ENCODE measurements at places on chromosomes 16 and 17.

GRCh38 chr16:11084876-11085485 lies 140.6 kb downstream of the CLEC16A start:
- DNase-seq, result no peak

DNA sequence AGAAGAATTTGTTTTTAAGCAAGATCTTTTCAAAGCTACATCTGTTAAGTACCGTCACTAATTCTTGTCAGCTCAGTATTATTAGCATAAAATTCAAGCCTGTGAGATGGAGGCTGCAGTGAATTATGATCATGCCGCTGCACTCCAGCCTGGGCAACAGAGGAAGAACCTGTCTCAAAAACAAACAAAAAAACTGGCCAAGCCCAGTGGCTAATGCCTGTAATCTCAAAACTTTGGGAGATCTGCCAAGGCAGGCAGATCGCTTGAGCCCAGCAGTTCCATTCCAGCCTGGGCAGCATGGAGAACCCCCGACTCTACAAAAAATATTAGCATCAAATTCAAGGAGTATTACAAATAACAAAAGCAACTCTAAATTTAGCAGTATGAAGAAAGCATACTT lies 88.0 kb downstream of the STXBP4 start:
- no peak for DNase-seq

DNA sequence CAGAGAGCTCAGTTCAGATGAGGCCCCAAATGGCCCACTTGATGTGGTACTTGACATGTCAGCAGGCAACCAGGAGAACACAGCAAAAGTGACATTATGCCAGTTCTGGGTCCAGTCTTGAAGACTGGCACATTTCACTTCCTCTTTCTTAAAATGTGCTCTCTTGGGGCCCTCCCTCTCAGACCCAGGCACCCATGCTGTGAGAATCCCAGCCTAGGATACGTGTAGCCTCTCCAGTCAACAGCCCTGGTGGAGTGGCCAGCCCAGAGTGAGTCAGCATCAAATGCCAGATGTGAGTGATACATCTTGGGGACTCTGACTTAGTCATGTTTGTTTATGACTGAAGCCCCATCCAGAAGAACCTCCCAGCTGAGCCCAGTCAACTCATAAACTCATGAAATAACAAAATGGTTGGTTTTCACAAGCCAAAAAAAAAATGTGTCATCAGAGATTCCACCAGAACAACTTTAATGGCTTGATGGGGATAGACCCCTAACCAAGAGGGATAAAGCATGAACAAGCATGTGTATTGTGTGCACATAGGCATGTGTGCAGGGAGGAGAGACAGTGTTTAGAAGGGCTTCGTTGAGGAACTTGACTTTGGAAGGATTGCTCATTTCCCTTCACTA lies 82.5 kb upstream of the TNRC6C start:
- DNase-seq, result no peak

DNA sequence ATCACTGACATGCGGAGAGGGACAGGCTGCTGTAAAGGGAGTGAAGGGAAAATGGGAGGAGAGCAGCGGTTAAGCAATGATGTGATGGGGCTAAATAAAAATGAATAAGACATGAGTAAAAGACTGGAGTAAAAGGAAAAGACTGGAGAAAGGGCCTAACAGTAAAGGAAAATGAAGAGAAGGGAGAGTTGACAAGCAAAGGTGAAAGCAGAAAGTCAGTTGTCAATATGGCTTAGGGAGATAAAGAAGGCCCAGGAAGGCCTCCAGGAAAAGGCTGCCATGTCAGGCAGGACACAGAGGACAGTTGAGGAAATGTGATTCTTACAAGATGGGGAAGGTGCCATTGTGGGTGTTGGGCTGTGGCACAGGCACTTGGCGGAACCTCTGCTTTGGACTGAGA lies 98.9 kb upstream of the AMZ2 start:
- DNase-seq, result no peak

- DNase-seq, result no peak
Measured at GRCh38 chr17:30274887-30275286, 16.9 kb downstream of the BLMH start.

DNA sequence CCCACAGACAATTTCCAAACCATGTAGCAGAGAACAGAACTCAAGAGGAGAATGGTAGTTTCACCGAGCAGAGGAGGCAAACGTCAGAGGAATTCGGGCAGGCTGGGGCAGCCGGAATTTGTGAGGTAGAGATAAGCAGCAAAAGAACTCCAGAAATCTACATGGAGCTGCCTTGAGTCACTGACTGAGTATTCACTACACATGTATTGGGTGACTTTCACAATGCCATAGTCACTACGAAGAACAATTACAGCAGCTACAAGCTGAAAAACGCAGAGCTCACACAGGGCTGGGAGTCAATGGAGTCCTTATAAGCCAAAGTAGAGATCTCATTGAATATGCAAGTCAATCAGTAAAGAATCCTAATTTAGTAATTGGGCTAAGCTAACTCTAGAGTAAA lies 13.4 kb downstream of the CMC2 start:
- DNase-seq, result no peak

GRCh38 chr17:691423-691822 lies 23.2 kb downstream of the VPS53 start:
- no peak for DNase-seq

GRCh38 chr17:67818110-67819002 lies 6.9 kb upstream of the BPTF start:
- DNase-seq, result no peak

GRCh38 chr16:77422196-77422784 lies 12.5 kb downstream of the ADAMTS18 start:
- DNase-seq, result no peak

DNA sequence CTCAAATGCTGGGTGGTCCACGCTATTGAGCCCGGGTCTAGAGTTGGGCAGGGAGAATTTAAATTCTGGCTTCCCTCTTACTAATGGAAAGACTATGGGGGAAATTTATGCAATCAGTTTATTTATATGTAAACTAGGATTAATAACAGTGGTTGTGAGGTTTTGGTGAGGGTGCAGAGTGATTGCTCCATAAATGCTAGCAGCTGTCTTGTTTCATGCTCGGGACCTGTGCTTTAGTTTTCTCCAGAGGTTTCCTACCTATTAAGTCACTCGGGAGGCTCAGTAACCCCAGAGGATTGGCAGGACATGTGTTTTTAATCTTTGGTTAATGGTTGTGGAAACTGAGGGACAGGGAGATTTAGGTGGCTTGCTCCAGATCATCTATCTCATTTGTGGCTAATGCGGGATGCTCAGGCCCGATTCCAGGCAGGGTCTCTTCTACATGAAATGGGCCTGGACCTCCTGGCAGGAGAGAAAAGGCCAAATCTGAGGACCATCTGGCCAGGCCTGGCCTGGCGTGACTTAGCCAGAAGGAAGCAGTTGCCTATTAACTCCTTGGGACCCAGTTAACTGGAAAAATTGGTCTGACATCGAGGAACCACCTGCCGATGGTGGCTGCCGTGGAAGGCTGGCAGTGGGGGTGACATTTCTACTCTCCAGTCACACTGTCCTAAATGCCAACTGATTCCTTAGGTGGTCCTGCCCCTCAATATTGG lies 2.1 kb downstream of the PRCD start:
- no peak for DNase-seq

DNA sequence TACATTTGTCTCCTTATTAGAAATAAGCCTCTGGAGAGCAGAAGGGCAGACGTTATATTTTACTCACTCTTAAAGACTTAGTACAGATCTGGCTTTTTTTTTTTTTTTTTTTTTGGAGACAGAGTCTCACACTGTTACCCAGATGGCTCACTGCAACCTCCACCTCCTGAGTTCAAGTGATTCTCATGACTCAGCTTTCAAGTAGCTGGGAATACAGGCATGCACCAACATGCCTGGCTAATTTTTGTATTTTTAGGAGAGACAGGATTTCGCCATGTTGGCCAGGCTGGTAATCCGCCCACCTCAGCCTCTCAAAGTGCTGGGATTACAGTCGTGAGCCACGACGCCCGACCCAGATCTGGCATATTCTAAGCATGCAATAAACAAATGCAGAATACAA lies 36.4 kb upstream of the TMEM97 start:
- DNase-seq, result no peak

GRCh38 chr16:69793526-69793925 lies 31.4 kb downstream of the WWP2 start:
- no peak for DNase-seq

GRCh38 chr16:69166221-69166833 lies 20.6 kb upstream of the SNTB2 start:
- no peak for DNase-seq

DNA sequence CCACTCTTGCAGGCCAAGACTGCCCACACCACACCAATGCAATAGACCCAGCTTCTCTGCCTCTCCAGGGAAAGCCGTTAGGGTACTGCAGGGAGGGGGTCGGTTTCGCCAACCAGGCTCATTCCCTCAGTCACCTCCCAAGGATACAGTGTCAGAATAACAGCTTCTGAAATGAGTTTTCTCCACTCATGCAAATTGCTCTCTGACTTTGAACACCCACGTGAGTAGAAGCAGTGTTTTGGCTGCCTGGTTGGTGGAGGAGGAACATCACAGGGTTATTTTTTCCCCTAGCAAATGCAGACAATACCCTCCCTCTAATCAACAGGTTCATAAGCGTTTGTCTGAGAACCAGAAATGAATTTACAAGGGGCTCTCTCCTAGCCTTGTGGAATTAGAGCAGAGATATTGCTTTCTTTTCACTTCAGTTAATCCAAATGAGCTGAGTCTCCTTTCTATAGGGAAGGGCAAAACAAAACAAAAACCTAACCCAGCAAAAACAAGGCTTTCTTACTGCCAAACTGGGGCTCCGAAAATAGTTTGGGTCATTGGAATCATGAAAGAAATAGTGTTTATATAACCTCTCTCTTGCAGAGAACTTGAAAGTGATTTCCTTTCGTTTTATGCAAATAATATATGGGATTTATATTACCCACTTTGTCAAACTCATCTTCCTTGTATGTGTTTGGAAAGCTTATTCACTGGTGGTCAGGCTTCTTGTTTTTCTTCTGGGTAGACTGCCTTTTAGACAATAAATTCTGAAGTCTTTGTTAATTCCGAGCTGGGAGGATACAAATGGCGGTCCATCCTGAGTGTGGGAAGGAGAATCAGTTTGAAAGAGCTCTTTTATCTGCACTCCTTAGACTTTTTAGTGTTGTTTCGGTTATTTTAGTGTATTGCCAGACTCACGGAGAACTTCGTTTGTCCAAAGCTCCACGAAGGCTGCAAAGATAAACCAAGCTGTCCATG lies 229.9 kb downstream of the MSI2 start:
- DNase-seq, result no peak

DNA sequence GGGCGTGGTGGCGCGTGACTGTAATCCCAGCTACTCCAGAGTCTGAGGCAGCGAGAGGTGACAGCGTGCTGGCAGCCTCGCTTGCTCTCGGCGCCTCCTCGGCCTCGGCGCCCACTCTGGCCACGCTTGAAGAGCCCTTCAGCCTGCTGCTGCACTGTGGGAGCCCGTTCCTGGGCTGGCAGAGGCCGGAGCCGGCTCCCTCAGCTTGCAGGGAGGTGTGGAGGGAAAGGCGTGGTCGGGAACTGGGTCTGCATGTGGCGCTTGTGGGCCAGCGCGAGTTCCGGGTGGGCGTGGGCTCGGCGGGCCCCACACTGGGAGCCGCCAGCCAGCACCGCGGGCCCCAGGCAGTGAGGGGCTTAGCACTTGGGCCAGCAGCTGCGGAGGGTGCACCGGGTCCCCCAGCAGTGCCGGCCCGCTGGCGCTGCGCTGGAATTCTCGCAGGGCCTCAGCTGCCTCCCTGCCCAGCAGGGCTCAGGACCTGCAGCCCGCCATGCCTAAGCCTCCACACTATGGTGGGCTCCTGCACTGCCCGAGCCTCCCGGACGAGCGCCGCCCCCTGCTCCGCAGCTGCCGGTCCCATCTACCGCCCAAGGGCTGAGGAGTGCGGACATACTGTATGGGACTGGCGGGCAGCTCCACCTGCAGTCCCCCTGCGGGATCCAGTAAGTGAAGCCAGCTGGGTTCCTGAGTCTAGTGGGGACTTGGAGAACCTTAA lies 1093.3 kb upstream of the CDH8 start:
- DNase-seq, result no peak

- DNase-seq, result no peak
Measured at GRCh38 chr16:80631581-80631980, 90.8 kb downstream of the DYNLRB2 start.

DNA sequence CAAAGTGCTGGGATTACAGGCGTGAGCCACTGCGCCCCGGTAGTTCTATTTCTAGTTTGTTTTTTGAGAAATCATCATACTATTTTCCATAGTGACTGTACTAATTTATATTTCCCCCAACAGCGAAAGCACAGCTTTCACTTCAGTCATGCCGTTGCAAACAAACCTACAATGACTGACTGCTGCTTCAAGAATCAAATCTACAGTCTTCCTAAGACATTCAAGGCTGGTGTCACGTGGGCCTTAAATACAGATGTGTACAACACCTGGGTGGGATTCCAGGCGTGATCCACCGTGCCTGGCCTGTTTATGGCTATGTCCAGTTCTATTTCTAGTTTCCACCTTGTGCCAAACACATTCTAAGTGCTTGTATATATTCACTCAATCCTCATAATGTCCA lies 72.0 kb downstream of the ABCC6 start:
- DNase-seq, result no peak

GRCh38 chr17:17647524-17648178 lies 33.6 kb upstream of the RAI1 start:
- no peak for DNase-seq

DNA sequence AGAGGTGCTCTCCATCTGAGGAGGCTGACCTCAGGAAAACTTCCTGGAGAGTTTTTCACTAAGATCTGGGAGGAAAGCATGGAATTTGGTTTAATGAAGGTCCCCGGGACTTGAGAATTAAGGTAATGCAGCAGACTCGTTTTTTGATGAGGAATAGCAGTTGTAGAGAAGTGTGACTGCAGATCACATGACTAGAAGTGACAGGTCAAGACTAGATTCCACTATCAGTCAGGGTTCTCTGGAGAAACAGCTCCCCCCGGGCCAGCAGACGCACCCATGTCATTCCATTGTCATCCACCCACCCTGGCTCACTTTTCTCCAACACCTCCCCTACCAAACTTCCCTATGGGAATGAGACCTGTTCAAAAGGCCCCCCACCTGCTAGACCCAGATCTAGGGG lies 1.9 kb upstream of the DHRS13 start:
- no peak for DNase-seq

DNA sequence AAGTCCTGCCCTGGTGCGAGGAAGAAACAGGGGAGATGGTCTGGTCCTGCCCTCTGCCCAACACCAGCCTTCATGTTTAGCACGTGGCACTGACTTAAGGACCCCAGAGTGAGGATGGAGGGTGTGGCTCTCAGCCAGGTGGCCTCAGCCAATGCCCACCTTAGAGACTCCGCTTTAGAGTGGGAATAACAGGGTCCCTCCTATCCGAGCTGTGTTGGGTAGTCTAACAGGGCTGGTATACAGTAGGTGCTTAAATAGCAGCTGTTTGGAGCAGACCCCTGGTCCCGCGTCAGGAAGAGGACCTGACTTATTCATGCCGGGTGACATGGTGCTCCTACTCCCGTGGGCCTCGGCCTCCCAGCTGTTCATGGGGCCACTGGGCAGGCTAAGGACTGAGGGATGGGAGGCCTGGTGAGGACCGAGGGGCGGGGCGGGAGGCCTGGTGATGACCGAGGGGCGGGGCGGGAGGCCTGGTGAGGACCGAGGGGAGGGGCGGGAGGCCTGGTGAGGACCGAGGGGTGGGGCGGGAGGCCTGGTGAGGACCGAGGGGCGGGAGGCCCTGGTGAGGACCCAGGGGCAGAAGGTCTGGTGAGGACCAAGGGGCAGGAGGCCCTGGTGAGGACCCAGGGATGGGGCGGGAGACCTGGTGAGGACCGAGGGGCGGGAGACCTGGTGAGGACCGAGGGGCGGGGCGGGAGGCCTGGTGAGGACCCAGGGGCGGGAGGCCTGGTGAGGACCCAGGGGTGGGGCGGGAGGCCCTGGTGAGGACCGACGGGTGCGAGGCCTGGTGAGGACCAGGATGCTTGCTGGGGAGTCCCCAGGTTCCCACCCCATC lies 7.6 kb downstream of the ZFPM1 start:
- no peak for DNase-seq

GRCh38 chr16:10080051-10080772 lies 102.0 kb downstream of the GRIN2A start:
- DNase-seq, result no peak

Data from T-helper 9 cell (primary cell).